RPMI8226 (cell line): ENCODE measurements at places on chromosomes 5 and 9.

DNA sequence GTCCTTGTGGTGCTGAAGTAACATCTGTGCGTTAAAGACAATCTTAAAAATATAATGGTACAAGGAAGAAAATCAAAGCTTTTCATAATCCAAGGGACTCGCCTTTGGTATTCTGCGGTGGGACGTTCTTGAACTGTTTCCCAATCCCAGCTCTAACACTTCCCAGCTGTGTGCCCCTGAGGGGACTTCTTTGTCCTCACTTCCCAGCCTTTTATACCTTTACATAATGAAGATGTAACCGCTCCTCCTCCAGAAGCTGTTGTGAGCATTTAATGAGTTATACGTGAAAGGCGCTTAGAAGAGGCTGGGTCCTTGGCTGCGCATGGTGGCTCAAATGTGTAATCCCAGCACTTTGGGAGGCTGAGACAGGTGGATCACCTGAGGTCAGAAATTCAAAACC, 16.9 kb downstream of the STK10 start:
- DNase-seq = no peak

- no peak for DNase-seq
Observed at GRCh38 chr9:78026947-78027346, 4.7 kb downstream of the GNAQ start.

GRCh38 chr5:84411832-84412605, 27.3 kb upstream of the EDIL3 start:
- no peak for DNase-seq

GRCh38 chr5:169162407-169162806, 138.5 kb downstream of the SLIT3 start:
- DNase-seq = no peak

DNA sequence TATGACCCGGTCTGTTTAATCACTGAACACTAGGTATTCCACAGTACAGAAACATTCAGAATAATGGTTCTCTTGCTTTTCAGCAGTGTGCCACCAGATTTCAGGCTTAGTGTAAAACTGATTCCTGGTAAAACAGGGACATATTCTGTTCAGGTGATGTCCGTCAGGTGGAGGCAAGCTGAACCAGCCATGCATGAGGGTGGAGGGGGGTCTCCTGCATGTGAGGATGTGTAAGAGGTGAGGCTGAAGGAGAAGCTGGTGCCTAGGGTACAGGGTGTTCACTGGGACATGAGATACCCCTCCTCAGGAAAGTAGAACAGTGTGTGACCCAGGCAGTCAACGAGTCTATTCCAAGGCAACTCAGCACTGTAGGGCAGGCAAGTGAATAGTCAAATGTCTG, 563.9 kb downstream of the BNC2 start:
- DNase-seq = no peak

DNA sequence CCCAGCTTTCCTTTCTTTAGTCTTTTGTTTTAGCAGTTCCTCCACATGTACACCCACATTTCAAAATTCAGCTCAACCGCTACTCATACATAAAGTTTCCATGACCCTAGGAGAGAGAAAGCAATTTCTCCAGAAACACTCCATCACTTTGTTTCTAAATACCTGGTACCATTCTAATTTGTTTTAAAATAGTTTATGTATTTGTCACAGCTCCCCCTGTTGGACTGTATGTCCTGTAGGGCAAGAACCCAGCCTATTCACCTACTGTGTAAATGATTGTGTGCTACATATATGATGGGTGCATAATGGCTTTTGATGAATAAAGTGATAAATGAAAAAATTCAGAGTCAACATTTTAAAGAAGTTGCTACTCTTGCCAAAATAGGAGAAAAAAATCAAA, 139.1 kb downstream of the COX7C start:
- DNase-seq = no peak

DNA sequence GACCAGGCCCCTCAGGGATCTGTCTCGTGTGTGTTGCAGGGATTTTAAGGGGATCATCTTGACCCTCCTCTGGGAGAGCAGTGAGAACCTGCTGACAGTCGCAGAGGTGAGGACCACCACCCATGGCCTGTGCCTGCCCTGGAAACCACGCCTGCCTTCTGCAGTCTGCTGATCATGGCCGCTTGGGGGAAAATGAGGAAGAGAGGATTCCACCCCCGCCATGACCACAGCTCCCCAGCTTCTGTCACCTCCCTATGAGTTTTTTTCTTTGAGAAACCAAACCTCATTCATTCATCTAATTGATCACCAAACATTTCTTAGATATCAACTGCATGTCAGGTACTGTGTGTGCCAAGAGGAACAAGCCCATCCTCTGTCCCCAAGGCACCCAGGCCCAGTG, 46.3 kb upstream of the TDRD7 start:
- DNase-seq = no peak

- peak; percentile 6 for DNase-seq
Observed at GRCh38 chr9:112867275-112867991, 23.2 kb downstream of the SLC46A2 start.

GRCh38 chr5:159330131-159330800, at the start of gene IL12B:
Gene IL12B, minus strand, starts transcription at chr5:159330487. Its CDS starts 3,705 bp downstream, at chr5:159326782.
- DNase-seq = no peak
